ENCODE measurements at places on chromosomes 12 and 14.

DNA sequence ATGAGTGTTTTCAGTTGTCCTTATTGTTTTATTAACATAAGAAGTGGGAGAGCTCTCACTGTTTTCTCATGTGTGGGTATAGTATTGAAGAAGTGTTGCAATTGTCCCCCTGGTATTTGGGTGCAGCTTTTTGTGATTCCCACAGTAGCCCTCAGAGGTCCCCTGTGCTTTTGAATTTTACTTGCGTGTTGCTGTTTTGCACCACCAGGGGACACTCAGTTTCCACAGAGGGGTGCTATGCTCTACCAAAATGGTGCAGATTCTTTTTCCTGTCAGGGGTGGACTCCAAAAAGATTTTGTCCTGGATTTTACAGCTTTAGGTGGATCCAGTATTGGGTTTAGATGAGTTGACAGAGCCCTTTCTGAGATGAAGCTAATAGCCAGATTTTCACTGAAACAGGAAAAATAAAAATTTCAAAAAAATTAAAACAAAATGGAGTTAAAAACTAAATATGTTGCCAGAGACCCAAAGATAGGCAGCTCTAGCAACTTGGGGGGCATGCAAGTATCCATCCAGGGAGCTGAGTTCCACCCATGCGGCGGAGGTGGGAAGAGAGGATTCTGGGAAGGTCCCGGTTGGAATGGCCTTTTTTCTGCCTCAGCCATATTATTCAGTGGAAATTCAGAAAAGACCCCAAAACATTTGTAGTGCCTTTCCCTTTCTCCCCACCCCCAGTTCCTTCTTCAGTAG lies 50.2 kb downstream of the TTLL5 start:
- no peak for DNase-seq

DNA sequence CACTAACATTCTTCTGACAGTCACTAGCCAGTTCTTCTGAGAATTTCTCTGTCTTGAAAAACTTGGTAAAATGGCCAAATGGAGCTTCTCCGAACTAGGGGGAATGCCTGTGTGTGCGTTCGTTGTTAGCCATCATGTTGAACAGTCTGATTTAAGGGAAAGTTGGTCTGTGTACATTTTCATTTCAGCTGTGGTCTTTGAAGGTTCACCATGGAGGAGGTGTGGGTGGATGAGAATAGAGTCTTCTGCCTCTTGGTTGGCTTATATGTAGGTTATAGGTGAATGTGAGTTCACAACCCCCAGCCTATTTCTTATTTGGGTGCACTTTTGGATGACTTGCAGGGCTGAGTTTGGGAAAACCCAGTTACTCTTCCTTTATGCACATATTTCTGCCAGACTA lies 12.9 kb downstream of the ETV6 start:
- no peak for DNase-seq

DNA sequence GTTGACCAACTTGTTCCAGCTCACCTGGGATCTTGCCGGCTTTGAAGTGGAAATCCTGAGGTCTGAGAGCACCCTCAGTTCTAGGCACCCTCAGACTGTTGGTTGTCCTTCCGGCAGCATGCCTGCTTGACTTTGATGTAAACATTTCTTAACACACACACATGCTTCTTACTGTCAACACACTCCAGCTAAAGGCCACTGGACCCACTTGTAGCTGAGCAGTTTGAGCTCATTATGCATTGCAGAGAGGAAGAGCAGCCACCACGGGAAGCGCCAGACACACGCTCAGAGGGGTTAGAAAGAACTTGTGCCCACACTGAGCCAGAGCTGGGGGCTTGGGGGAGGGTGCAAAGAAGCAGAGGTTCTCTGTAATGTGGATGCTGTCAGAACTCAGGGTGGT lies 55.8 kb downstream of the TNFAIP2 start:
- no peak for DNase-seq

- DNase-seq = no peak
Observed at GRCh38 chr12:128276471-128276870, 9.5 kb downstream of the TMEM132C start.

DNA sequence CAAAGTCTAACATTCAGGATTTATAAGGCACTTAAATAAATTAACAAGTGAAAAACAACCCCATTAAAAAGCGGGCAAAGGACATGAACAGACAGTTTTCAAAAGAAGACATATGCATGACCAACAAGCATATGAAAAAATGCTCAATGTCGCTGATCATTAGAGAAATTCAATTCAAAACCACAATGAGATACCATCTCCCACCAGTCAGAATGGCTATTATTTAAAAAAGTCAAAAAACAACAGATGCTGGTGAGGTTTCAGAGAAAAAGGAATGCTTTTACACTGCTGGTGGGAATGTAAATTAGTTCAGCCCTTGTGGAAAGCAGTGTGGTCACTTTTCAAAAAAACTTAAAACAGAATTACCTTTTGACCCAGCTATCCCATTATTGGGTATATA lies 60.7 kb upstream of the BDKRB2 start:
- no peak for DNase-seq

- no peak for DNase-seq
Observed at GRCh38 chr14:59510001-59510400, 25.7 kb downstream of the JKAMP start.
